Cerebellar nuclear complex (tissue), 1 donor: ENCODE measurements at places on chromosomes 11 and 22.

- no peak for DNase-seq
These were observed 38.5 kb upstream of the GRK2 start for GRCh38 chr11:67227726-67228125.

GRCh38 chr11:121226415-121227263 lies 65.9 kb upstream of the SC5D start:
- no peak for DNase-seq

DNA sequence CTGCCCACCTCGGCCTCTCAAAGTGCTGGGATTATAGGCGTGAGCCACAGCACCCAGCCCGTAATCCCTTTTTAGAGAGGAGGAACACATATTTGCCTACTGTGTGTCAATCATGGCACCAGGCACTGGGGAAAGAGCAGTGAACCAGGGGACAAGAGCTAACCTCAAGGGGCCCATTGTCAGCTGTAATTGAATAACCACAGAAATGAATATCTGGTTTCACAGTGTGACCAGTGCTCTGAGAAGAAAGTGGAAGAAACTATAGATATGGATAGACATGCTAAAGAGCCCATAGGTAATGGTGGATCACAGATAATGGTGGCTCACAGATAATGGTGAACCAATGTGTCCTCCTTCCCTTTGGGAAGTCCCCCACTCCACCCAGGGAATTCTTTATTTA lies 8.6 kb upstream of the KCTD14 start:
- no peak for DNase-seq

DNA sequence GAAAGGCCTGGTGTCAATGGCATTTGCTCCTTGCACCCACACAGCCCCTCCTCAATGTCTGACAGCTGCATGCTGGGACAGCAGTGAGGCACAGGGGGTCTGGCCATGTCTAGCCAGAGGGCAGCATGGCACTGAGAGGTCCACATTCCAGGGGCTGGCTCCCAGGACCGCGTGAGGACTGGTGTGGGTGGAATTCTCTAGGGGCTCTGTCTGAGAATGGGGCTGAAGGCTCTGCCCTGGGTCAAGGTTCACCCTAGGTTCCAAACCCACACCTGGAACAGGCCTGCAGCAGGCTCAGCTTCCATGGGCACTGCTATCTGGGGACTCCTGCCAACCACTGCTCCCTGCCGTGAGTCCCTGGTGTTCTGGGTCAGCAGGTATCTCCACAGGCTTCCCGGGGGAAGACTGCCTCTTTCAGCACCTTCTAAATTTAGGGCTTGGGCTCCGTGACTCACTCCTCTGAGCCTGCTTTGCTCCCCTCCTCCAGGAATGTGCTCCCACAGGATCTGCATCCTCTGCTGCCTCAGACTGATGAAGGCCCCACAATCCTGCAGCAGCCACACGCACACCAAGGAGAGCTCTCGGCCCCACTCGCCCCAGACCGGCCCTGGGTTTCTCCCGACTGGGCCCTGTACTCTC lies 4.2 kb downstream of the STARD10 start:
- DNase-seq = no peak

- DNase-seq = no peak
These were observed 46.0 kb downstream of the PPARA start for GRCh38 chr22:46196278-46196677.

DNA sequence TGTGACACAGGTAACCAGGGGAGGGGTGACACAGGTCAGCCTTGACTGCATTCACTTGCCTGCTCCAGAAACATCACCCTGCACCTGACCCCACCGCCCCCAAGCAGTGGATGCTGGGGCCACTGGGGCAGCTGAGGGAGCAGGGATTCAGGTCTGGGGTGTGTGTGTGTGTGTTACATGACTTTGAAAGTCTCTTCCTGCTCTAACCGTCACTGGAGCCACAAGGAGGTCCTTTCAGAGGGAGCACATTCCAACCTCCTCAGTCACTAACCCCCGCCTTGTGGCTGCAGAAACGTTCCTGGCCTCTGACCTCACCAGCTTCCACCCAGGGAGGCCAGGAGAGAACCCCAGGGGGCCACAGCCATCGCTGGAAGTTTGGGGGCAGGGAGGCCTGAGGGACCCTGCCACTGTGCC lies 2.9 kb upstream of the FOSL1 start:
- no peak for DNase-seq

GRCh38 chr11:44333271-44334218 lies 23.6 kb upstream of the ALX4 start:
- DNase-seq = no peak

- DNase-seq = no peak
These were observed 43.7 kb downstream of the MICAL3 start for GRCh38 chr22:17980638-17981051.

- DNase-seq = no peak
These were observed 122.6 kb downstream of the SIK3 start for GRCh38 chr11:116975661-116976060.

- DNase-seq = no peak
These were observed 11.0 kb upstream of the APOL6 start for GRCh38 chr22:35637254-35637653.

DNA sequence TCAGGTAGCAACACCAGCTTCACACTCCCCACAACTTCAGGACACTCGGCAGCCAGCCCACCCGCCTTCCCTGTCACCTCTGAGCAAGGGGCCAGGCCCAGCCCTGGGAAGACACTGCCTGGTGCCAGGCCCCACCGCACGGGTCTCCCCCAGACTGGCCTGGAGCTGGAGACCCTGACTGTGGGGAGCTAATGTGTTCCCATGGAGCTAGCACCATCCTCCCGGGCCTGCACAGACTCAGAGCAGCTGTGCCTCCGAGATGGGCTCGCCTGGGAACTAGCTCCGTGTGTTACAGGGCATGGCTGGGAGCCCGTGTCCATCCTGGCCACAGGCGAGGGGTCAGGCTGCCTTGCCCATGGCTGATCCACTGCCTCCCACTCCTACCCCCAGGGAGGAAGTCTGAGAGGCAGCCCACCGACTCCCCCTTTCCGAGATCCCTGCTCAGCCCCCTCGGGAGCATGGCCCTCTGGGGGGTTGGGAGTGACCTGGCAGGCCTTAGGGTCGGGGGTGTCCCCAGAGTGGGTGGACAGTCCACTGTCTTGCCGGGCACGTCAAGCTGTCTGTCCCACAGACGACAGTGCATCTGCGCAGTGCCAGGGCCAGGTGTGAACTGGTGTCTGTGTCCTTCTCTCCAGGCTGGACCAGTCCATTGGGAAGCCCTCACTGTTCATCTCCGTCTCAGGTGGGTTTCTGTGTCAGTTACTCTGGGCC lies 76.7 kb upstream of the KCNQ1OT1 start:
- no peak for DNase-seq

DNA sequence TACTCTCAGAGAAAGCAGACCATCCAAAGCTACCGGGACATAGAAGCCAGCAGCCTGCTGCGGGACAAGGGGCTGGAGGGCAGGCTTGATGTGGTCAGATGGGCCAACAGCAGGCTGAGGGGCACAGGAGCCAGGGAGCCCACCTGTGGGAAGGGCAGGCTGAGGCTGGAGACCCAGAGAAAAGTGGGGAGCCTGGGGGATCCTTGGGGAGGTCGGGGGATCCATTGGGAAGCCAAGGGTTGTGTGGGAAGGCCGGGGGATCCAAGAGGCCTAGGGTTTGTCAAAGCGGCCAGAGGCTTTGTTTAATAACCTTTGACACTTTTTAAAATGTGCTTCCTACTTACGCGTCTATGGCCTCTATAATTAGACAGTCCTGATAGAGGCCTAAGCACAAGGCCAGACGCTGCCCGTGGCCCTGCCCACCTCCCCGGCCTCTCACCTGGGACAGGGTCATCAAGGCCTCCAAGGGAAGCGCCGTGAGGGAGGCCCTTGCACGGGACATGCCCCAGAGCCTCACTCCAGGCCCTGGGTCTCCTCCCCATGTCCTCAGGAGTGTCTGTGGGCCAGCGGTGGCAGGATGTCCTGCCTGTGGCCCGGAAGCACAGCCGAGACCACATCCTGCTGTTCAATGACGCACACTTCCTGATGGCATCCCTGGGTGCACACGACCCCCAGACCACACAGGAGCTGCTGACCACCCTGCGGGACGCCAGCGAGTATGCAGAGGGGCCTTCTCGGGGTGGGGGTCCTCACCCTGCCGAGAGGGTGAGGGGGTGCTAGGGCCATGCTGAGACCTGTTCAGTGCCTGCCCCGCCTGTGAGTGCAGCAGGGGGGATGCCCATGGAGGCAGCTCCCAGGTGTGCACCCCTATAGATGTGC lies 8.6 kb upstream of the GTSE1 start:
- DNase-seq = no peak

DNA sequence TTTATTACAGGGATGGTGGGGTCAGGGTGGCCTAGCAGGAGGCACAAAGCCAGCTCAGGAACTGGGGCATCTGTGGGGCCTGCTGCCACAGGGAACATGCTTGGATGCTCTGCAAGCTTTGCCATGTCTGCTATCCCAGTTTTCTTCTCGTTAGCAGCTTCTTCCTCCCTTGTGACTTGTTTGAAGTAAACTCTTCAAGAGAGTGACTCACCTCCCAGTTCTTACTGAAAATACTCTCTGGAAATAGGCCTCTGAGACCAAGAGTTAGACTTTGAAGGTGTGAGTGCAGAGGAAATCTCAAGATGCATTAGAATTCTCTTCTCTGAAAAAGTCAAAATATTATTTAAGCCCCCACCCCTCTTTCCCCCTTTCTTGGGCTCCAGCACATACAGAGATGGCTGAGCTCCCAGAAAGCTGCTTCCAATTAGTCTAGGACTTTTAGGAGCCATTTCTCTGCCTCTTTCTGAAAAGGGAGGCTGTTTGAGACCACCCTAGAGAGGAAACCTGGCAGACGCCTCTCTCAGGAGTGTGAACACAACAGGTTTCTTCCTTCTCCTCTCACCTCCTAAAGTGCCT lies 15.1 kb downstream of the CWC15 start:
- no peak for DNase-seq

DNA sequence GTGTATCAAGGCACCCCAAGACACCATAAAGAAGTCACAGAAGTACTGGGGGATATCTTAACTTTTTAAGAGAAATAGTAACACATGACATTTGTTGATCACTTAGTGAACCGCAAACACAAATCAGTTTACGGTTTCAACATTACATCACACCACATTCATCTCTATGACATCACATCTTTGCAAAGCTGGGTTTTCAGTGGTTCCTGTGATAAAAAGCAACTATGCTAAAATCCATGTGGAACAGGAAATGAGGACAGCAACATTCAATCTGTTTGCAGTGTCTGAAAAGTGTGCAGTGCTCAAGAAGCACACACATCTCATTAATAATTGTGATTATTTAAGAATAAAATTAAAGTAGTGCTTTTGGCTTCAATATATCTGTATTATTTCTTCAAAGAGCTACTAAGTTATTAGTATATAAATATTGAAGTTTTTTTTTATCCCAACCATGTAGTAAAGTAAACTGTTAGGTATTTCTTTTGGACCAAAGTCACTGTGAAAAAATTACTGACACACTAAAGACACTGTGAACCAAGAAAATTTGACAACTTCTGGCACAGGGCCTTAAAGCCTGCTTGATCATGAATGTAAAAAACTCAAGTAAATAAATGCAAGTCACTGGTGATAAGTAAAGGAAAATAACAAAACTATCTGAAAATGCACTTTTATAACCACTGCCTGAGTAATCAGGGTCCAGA lies 156.0 kb upstream of the SOX6 start:
- DNase-seq = no peak

GRCh38 chr22:40739721-40740120 lies 60.4 kb downstream of the MCHR1 start:
- DNase-seq = no peak

GRCh38 chr11:14366936-14367335 lies 8.0 kb upstream of the RRAS2 start:
- DNase-seq = no peak

- DNase-seq = no peak
These were observed at the start of gene GUCD1 for GRCh38 chr22:24554313-24555164. TSS of gene GUCD1 (minus strand) at chr22:24555138. CDS start at chr22:24554991, 147 bp downstream.

- DNase-seq = no peak
These were observed 4.9 kb upstream of the CYTH4 start for GRCh38 chr22:37277384-37277783.

DNA sequence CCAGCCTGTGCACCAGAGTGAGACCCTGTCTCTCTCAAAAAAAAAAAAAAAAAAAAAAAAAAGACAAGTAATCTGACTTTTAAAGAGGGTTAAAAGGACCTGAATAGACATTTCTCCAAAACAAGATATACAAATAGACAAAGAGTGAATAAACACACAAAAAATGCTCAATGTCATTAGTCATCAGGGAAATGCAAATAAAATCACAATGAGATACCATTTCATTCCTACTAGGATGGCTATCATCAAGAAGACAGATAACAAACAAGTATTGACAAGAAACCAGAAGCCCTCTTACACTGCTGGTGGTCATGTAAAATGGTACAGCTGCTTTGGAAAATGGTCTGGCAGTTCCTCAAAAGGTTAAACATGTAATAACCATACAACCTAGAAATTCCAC lies 4.1 kb downstream of the RIC3 start:
- no peak for DNase-seq

- no peak for DNase-seq
These were observed 20.3 kb downstream of the AP2A2 start for GRCh38 chr11:945986-946385.

- no peak for DNase-seq
These were observed 10.4 kb downstream of the ASCL2 start for GRCh38 chr11:2259897-2260451.

DNA sequence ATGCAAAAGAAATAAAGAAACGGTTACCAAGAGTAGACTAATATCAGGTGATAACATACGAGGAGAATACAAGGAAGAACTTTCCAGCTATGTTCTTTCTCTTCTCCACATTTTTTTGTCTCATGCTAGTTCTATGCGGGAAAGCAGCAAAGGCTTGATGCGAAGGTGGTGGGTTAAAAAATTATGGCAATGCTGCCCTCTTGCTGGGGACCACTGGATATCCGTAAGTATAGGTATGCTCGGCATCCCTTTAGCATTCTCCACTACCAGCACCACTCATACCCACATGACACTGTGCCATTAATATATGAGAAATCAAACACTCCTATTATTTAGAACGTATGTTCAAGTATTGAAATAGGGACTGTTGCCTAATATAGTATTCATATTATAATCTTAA lies 776.4 kb downstream of the LRRC4C start:
- no peak for DNase-seq

- no peak for DNase-seq
These were observed 10.9 kb upstream of the YWHAH start for GRCh38 chr22:31933406-31933805.

DNA sequence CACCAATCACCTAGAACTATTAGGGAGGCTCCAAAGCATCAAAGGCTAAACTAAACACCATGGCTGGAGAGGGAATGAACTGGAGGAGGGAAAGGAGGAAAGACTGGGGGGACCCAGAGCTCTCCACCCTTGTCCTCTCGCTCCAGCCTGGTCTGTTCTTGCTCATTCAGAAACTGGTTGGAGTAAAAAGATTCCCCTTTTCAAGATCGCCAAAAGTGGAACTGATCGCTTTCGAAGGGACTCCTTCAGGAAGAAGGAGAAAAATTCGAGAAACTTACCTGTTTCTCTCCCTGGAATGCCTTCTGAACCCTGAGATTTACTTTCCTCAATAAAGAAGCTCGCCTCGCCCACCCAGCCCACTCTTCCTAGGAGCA lies 46.9 kb downstream of the OR4D9 start:
- DNase-seq = no peak
